ENCODE measurements at places on chromosomes 2 and 18.

DNA sequence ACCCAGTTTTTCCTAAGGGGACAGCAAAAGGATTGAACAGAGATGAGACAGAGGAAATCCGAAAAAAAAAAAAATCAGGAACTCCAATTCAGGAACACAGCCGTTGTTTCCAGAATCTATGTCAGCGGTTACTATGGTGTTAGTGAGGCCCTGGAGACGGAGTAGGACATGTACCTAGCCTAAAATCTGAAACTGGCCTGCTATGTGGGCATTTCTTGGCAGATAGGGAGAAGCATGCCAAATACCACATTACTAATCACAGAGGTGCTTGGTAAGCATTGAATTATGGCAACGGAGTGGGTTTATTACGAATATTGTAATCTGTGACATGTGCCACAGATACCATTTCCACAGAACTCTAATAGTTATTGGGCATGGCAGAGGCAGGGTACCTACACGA is 530.6 kb downstream of the CCDC85A start:
- no peak for DNase-seq

GRCh38 chr2:214730800-214731407 is 78.6 kb downstream of the BARD1 start:
- DNase-seq, result no peak

DNA sequence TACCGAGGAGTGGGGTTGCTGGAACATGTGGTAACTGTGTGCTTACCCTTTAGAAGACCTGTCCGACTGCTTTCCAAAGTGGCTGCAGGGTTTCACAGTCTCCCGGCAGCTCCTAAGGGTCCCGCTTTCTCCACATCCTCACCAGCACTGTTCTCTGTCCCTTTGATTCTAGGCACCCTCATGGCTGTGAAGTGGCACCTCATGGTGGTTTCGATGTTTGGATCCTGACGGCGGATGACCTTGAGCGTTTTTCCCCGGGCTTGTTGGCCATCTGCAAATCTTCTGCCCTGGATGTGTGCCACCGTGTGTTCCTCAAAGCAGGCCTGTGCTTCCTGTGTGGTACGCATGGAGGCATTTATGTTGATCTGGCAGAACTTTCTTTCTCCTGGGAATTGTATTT is 292.5 kb upstream of the HDAC4 start:
- DNase-seq, result no peak

DNA sequence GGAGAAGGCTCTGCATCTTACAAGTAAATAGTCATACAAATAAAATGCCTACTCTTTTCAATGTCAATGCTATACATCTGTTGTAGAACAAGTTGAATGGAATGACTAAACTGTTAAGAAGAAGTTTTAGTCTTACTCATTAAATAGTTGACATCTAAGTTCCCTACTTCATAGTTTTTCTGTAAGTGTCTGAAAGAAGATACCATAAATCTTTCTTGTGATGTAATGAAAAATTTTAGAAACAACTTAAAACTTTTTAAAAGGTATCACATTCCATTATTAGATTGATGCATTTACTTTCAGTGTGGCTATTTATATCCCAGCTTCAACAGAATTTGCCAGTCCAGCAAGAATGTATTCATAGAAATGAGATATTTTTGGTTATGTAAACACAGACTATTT is 185.2 kb upstream of the EPC2 start:
- no peak for DNase-seq

GRCh38 chr2:38159191-38159590 is 83.2 kb upstream of the CYP1B1 start:
- no peak for DNase-seq

- no peak for DNase-seq
Measured at GRCh38 chr2:7452110-7452876, 535.1 kb downstream of the RNF144A start.

Data from DMS53 (cell line).